GM10248 (cell line): ENCODE measurements at places on chromosomes 7 and 10.

GRCh38 chr7:2488272-2488645, 12.1 kb upstream of the GRIFIN start:
- no peak for DNase-seq

DNA sequence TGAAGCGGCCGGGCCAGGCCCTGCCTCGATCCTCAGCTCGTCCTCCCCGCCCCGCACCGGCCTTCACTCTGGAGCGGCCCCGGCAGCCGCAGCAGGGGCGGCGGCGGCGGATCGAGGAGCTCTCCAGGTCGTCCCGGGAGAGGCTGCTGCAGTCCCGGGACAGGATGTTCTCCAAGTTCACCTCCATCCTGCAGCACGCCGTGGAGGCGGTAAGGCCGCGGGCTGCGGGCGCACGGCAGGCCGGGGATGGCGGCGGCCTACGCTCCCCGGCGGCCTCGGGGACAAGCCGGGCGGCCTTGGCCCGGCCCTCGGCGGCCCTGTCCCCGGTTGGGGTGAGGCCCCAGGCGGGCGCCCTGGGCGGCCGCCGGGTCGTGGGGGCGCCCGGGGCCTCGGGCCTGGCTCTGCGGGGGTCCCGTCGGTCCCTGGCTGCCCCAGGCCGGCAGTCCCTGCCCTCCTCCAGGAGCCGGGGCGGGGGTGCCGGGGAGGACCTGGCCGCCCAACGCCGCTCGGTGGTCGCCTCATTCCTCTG, 399 bp downstream of the FHIP2A start:
- DNase-seq: peak; percentile 39

DNA sequence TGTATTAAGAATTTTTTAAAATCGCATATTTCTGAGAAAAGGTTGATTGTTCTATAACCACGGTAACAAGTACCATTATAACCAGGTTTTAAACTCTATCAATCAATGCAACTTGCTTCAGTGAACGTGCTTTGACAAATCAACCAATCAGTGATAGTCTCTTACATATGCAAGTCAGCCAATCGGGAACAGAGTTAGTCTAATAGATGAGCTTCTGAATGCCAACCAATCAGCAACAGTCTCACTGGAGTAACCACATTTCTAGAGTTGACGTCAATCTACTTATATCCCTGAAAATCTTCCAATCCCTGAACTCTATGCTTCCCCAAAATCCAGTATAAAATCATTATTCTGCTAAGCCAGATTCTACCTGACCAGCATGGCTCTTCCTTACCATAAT, 44.7 kb upstream of the TRUB1 start:
- no peak for DNase-seq

GRCh38 chr7:73442222-73442902, 8.8 kb downstream of the FZD9 start:
- DNase-seq: no peak

DNA sequence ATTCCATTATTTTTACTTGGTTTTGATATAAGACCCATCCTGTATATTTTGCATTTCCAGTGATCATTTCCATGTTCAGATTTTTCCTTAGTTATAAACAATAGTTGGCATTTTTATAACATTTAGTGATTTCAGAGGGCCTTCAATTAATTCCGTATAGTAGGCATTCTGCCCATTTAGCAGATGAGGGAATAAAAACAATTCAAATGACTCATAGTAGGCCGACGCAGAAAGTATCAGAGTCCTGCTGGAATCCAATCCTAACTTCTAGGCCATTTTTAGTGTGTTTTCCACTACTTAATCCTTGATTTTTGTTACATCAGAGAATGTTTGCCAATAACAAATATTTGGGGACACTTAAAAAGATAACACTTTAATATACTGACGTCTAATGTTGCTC, 15.4 kb downstream of the RNF32 start:
- DNase-seq: no peak
